ENCODE measurements at places on chromosomes 1 and 21.

- H3K27ac ChIP-seq = no peak overlapping the region
- H3K27me3 ChIP-seq = peaks cover 11% of the 10 kb centered on the region
- H3K36me3 ChIP-seq = no peaks in the 10 kb centered on the region
- no peak overlapping the region for H3K4me3 ChIP-seq
These were observed 46.2 kb downstream of the COLGALT2 start for GRCh38 chr1:183991348-183991747.

GRCh38 chr1:218459450-218459849 is 114.3 kb downstream of the TGFB2 start:
- H3K4me1 ChIP-seq = peaks cover 39% of the 10 kb centered on the region
- peaks cover 4% of the 10 kb centered on the region for H3K27me3 ChIP-seq
- no peak overlapping the region for H3K4me3 ChIP-seq
- no peaks in the 10 kb centered on the region for H3K36me3 ChIP-seq

DNA sequence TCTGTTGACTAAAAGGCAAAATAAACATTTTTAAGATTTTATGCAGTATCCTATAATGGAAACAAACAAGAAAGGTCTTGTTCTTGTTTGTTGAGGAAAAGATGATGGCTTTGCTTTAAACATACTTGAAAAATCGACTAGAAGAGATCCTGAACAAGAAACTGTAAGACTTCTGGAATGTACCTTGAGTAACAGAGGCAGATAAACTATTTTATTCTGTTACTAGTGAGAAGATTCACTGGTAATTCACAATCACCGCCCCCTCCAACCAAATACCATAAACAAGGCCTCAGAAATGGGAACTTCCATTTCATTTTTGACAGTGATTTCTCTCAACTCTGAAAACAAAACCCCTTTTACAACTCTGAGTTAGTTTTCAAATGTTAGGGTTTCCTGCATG is 18.1 kb downstream of the TSEN15 start:
- peaks cover 60% of the 10 kb centered on the region for H3K36me3 ChIP-seq
- no peak overlapping the region for H3K4me3 ChIP-seq
- no peaks in the 10 kb centered on the region for H3K4me1 ChIP-seq
- no peak overlapping the region for H3K27ac ChIP-seq
- H3K27me3 ChIP-seq = no peaks in the 10 kb centered on the region
- DNase-seq = no peak

DNA sequence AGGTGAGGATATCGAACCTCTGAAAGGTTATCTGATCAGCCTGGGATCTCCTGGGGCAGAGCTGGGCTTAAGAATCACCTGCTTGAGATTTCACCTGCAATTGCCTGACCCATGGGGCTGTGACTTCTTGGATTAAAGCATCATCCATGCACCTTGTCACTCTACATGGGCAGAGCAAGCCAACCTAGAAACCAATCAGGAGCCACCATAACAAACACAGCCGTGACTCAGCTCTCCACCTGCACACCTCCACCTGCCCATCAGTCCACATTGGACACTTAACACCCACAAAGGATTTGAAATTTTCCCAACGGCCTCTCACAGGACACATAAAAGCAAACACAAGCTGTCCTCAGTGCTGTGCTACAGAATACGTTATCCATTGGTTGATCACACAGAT is 35.1 kb upstream of the ETS2 start:
- H3K27me3 ChIP-seq = peaks cover 4% of the 10 kb centered on the region
- H3K36me3 ChIP-seq = peaks cover 6% of the 10 kb centered on the region
- H3K4me1 ChIP-seq = peaks cover 19% of the 10 kb centered on the region
- H3K4me3 ChIP-seq = no peak overlapping the region

- peaks cover 18% of the 10 kb centered on the region for H3K27me3 ChIP-seq
- H3K27ac ChIP-seq = no peak overlapping the region
- peaks cover 30% of the 10 kb centered on the region for H3K36me3 ChIP-seq
- DNase-seq = peak; percentile 9
These were observed 618 bp downstream of the CLCC1 start for GRCh38 chr1:108962681-108963051.

DNA sequence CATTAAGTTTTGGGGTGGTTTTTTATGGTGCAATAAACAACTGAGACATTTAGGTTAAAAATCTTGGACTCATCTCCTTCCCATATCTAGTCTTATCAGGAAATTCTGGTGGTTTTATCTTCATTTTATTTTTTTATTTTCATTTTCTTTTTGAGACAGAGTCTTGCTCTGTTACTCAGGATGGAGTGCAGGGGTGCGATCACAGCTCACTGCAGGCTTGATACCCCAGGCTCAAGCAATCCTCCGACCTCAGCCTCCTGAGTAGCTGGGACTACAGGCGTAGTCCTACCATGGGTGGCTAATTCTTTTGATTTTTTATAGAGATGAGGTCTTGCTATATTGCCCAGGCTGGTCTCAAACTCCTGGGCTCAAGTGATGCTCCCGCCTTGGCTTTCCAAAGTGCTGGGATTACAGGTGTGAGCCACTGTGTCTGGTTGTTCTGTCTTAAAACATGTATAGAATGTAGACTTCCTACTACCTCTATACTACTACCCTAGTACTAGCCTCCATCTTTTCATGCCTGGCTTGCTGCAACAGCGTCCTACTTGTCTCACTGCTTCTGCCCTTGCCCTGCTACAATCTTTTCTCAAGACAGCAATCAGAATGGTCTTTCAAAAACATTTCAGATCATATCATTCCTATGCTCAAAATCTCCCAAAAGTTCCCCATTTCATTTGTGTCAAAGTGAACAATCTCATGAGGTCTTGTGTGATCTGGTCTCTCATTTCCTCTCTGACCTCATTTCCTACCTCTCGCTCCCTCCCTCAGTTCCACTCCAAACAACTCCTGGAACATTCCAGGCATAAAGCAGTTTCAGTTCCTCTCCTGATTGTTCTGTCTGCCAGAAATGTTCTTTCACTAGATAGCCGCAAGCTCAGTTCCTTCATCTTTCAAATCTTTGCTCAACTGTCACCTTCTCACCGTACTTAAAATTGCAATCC is 5.9 kb upstream of the FCGR2A start:
- no peak for DNase-seq
- peaks cover 41% of the 10 kb centered on the region for H3K27me3 ChIP-seq
- H3K4me1 ChIP-seq = peaks cover 35% of the 10 kb centered on the region

- DNase-seq = no peak
- peaks cover 27% of the 10 kb centered on the region for H3K27me3 ChIP-seq
- no peak overlapping the region for H3K4me3 ChIP-seq
- H3K36me3 ChIP-seq = no peaks in the 10 kb centered on the region
These were observed 7.5 kb upstream of the C2CD2 start for GRCh38 chr21:41961282-41961701.

DNA sequence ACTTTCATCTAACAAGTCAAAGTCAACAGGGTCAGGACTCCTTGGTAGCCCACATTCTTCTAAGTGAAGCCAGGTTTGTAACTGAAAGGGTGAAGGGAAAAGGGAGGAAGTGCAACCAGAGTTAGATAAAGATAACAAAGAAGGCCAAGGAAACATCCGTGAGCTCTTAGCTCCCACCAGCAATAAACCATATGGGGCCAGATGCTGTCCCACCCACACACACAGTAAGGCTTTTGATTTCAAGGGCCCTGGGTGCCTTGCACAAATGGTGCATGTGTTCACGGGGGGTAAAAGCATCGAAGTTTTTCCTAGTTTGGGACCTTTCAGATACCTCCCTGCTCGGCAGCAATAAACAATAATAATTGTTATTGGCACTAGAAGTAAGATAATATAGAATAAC is 5.1 kb upstream of the TIAM1 start:
- H3K36me3 ChIP-seq = peaks cover 39% of the 10 kb centered on the region
- H3K4me1 ChIP-seq = peaks cover 34% of the 10 kb centered on the region
- peaks cover 3% of the 10 kb centered on the region for H3K27me3 ChIP-seq
- peak overlapping the region; percentile 83 for H3K27ac ChIP-seq

DNA sequence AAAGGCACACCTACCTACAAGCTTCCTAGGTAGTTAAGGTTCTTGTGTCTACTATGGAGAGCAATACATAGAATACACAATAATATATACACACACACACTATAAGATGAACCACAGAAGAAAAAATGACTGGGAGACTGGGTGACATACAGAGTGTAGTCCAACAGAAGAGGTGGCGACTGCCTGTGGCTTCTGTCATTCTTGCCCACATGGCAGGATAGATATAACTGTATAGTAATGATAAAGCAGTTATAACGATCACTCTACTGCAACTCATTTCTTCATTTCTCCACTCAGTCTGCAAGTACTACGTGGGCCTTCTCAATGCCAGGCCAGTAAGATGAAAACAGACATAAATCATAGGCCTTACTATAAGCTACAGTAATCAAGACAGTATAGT is 113.8 kb upstream of the EDN2 start:
- no peak overlapping the region for H3K27ac ChIP-seq
- peaks cover 9% of the 10 kb centered on the region for H3K27me3 ChIP-seq
- DNase-seq = no peak
- H3K4me1 ChIP-seq = peaks cover 4% of the 10 kb centered on the region

DNA sequence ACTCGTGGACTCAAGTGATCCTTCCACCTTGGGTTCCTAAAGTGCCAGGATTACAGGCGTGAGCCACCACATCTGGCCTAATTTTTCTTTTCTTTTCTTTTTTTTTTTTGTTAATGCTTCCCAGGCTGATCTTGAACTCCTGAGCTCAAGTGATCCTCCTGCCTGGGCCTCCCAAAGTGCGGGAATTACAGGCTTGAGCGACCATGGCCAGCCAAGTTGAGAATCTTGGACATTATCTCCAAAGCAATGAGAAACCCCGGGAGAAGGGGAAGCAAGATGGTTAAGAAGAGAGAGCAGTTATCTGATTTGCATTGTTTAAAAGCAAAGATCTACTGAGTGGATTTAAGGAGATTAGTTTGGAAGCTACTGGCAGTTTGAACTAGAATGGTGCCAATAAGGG is 9.1 kb downstream of the HIPK1 start:
- peak overlapping the region; percentile 25 for H3K27ac ChIP-seq
- peaks cover 28% of the 10 kb centered on the region for H3K36me3 ChIP-seq
- no peaks in the 10 kb centered on the region for H3K27me3 ChIP-seq
- H3K4me3 ChIP-seq = no peak overlapping the region

- H3K36me3 ChIP-seq = no peaks in the 10 kb centered on the region
- peaks cover 30% of the 10 kb centered on the region for H3K27me3 ChIP-seq
- no peak for DNase-seq
- H3K4me1 ChIP-seq = peaks cover 21% of the 10 kb centered on the region
- no peak overlapping the region for H3K27ac ChIP-seq
- H3K4me3 ChIP-seq = no peak overlapping the region
These were observed 265.0 kb upstream of the USP24 start for GRCh38 chr1:55480029-55480795.

DNA sequence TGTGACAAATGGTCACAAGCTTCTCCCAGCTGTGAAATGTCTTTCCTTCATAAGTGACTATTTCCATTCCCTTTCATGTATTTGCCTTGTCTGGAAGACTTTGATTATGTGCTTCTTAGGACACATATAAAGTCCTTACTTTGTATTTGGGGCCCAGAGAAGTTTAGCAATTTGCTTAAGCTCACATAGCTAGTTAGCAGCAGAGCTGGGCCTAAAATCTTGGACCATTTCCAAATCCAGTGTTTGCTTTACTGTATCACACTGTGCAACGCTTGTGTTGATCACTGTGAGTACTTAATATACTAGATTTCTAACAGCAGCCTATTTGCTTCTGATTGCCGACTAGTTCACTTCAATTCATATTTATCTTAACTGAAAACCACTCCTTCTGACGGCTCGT is 2.2 kb upstream of the KCNA3 start:
- no peak overlapping the region for H3K4me3 ChIP-seq
- peaks cover 9% of the 10 kb centered on the region for H3K4me1 ChIP-seq
- H3K27ac ChIP-seq = no peak overlapping the region
- peaks cover 84% of the 10 kb centered on the region for H3K27me3 ChIP-seq

GRCh38 chr1:184930232-184930631 is 44.1 kb downstream of the NIBAN1 start:
- H3K36me3 ChIP-seq = no peaks in the 10 kb centered on the region
- peaks cover 6% of the 10 kb centered on the region for H3K4me1 ChIP-seq
- H3K27me3 ChIP-seq = peaks cover 5% of the 10 kb centered on the region
- no peak for DNase-seq
- no peak overlapping the region for H3K27ac ChIP-seq

DNA sequence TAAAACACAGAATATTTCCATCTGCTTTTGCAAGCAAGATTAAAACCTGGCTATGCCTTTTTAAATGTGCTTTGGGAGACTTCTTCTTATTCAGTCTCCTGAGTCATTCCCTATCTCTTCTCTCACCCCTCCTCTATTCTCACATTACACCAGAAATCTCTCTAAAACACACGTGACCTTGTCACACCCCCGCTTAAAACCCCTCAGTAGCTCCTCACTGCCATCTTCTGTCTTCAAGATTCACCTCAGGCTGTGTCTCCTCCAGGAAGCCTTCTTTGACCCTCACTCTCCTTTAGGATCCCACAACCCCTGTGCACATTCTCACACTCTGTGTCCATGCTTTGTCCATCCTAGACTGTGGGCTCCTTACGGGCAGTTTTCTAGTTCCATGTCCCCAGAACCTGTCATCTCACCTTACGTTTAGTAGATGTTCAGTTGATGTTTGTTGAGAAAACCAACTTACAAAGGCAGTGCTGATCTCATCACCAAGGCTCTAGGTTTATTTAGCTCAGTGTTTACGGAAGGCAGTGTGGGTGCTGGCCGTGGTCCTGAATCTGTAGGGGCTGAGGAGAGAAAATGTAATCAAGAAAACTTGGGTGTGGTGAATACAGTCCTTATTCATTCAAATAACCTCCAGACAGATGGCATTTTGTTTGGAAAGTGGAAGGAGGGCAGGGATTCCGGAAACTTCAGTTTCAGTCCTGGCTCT is 143.5 kb downstream of the DMRTA2 start:
- peak; percentile 71 for DNase-seq
- H3K4me3 ChIP-seq = no peak overlapping the region
- H3K27ac ChIP-seq = no peak overlapping the region
- H3K36me3 ChIP-seq = no peaks in the 10 kb centered on the region
- H3K4me1 ChIP-seq = peaks cover 26% of the 10 kb centered on the region

GRCh38 chr1:22404486-22404885 is 47.2 kb upstream of the ZBTB40 start:
- H3K4me1 ChIP-seq = peaks cover 29% of the 10 kb centered on the region
- peaks cover 69% of the 10 kb centered on the region for H3K27me3 ChIP-seq
- H3K36me3 ChIP-seq = no peaks in the 10 kb centered on the region
- H3K4me3 ChIP-seq = no peak overlapping the region

DNA sequence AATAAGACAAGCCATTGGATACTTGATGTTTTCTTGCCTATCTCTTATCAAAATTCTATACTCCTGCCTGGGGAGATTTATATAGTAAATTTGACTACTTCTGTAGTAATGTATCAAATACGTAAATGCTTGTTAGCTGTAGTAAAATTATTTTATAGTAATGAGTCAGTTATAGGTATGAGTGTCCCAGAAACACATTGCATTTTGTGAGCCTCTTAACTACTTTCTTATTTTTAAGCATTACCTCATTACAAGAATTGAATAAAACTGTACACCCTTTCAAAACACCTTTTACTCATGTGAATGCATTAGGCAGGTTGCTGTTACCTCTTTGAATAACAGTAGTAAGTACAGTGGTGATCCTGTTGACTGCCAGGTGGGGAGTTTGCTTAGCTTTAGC is 28.4 kb downstream of the PRRC2C start:
- H3K36me3 ChIP-seq = peaks cover 53% of the 10 kb centered on the region
- no peak overlapping the region for H3K27ac ChIP-seq
- no peak for DNase-seq
- peaks cover 5% of the 10 kb centered on the region for H3K4me1 ChIP-seq

GRCh38 chr1:239909898-239910297 is 181.8 kb upstream of the FMN2 start:
- no peak overlapping the region for H3K4me3 ChIP-seq
- H3K27ac ChIP-seq = no peak overlapping the region
- peaks cover 3% of the 10 kb centered on the region for H3K27me3 ChIP-seq
- H3K4me1 ChIP-seq = peaks cover 7% of the 10 kb centered on the region
- no peak for DNase-seq

GRCh38 chr1:181448461-181448860 is 34.9 kb upstream of the CACNA1E start:
- no peaks in the 10 kb centered on the region for H3K36me3 ChIP-seq
- peaks cover 15% of the 10 kb centered on the region for H3K27me3 ChIP-seq
- no peak overlapping the region for H3K4me3 ChIP-seq
- no peak overlapping the region for H3K27ac ChIP-seq
- no peak for DNase-seq
- no peaks in the 10 kb centered on the region for H3K4me1 ChIP-seq
